ENCODE measurements at places on chromosomes 2 and 18.

GRCh38 chr2:190819840-190820301, 60.8 kb upstream of the GLS start:
- DNase-seq, result no peak

GRCh38 chr2:233922471-233922870, 5.3 kb downstream of the TRPM8 start:
- no peak for DNase-seq

- no peak for DNase-seq
Observed at GRCh38 chr2:85838641-85839040, 50.1 kb downstream of the ST3GAL5 start.

- no peak for DNase-seq
Observed at GRCh38 chr2:127678531-127678930, 3.2 kb upstream of the LIMS2 start.

GRCh38 chr2:148273158-148273691, 252.3 kb downstream of the MBD5 start:
- DNase-seq, result no peak

DNA sequence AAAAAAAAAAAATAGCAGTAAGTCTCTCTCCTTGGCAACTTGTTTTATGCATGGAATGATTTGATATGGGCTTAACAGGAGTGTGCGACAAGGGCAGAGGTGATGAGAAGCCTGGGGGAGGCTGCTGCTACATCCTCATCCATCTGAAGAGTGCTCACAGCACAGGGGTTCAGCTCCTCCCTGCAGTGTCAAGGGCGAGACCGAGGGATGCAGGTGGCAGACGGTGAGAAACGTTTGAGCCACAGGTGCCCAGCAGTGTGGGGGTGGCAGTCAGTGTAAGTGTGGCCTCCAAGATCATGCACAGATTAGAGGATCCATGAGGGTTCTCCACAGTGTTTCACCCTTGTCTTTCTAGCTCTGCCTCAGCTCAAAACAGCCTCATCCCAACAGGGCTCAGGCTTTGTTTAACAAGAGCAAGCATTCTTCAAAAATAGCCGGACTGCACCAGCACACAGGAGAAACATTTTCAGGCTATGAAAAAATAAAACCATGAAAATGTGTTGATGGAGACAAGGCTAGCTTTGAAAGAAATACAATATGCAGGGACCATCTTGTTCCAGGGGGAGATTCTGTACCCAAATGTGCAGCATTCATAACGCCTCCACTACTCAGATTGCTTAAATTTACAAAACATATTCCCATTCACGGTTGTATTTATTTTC, 324.5 kb upstream of the MYT1L start:
- DNase-seq, result no peak

GRCh38 chr2:38613126-38613848, 10.6 kb upstream of the HNRNPLL start:
- DNase-seq, result no peak

DNA sequence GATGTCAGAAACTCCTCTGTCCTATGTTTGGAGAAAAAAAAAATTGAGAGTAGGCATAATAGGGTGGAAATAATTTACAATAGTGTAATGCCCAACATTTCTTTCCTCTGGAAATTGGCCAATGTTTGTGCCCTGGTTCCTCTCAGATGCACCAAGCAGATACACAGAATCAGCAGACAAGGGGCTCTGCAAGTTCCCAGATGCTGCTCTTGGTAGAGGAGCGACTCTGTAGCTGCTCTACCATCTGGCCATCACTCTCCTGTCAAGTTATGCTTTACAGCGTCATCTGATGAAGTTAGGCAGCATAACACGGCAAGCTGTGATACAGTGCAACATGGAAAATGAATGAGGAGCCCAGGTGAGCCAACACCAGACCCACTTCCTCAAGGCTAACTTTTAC, 1.6 kb downstream of the DYTN start:
- no peak for DNase-seq

- DNase-seq, result no peak
Observed at GRCh38 chr18:37783771-37784170, 218.2 kb upstream of the CELF4 start.

DNA sequence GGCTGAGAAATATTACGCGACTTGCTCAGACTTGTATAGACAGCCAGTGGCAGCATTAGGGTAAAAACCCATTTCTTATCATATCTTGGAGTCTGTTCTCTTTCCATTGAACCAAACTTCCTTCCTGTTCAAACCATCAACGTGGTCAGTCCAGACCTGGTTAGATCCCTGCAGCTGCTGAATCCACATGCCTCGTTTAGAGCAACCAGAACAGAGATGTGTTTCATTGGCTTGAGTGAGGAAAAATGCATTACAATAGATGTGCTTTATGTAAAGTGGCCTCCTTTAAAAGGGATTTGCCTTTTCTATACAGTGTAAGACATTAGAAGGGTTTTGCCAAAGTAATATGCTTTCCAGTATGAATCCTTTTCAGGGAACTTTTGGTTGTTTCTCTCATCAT, 232.4 kb downstream of the MEIS1 start:
- no peak for DNase-seq

- DNase-seq, result no peak
Observed at GRCh38 chr2:224062481-224063297, 23.6 kb upstream of the SERPINE2 start.

- DNase-seq, result no peak
Observed at GRCh38 chr2:238787501-238787900, 60.4 kb upstream of the TWIST2 start.

GRCh38 chr2:128585706-128586105, 267.0 kb upstream of the HS6ST1 start:
- DNase-seq, result no peak

DNA sequence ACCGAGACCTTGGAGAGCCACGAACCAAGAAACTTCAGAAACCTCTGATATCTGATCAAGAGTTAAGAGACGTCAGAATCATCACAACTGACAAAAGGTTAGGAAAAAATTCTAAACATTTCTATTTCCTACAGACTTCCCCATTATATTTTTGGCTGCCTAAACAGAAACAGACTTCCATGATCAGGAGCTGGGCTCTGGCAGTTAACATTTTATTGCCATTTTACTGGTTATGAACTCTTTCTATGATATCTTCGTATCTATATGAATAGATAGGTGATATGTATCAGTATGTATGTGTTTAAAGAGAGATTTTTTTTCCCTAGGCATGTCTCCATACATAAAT, 31.1 kb upstream of the PPP1R1C start:
- DNase-seq, result no peak

GRCh38 chr2:145287736-145288135, 767.8 kb upstream of the ZEB2 start:
- DNase-seq, result no peak
